ENCODE measurements at places on chromosomes 2 and 18.

DNA sequence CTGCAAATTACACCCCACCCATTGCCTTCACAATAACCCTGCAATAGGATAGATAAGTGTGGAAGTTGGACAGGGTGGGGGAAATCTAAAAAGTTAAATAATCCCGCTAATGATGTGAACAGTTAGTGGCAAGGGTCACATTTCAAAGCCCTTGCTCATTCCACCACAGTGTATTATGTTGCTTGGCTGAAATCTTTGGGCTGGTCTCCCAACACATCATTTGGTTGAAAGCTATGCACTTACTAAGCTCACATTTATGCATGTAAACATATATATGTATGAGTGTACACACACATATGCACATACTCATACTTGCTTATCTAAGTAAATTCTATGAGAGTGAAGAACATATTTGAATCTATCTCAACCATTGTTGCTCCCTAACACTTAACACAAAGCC lies 197.8 kb downstream of the RDH14 start:
- DNase-seq = no peak

- no peak for DNase-seq
These were observed at the start of gene RFTN2 for GRCh38 chr2:197675246-197675645. Gene RFTN2, minus strand, starts transcription at chr2:197675587. Its CDS starts 129 bp downstream, at chr2:197675458.

DNA sequence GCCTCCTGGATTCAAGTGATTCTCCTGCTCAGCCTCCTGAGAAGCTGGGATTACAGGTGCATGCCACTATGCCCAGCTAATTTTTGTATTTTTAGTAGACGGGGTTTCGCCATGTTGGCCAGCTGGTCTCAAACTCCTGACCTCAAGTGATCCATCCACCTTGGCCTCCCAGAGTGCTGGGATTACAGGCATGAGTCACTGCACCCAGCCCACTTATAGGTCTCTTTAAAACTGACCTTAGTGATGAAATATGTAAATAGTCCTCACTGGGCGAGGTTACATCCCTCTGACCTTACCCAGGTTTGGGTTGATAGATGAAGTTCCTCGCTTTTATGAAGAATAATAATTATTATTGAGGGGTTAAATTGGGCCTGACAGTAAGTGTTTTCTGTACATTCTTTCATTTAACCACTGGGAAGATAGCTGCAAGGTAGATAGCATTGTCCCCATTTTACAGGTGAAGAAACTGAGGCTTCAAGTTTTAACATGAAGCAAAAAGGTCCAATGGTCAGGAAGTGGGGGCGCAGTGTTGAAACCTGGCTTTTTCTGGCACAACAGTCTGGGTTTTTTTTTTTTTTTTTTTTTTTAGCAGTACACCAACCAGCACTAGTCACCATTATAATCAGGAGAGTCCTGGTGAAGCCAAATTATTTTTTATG lies 174.8 kb upstream of the EPAS1 start:
- DNase-seq = no peak

DNA sequence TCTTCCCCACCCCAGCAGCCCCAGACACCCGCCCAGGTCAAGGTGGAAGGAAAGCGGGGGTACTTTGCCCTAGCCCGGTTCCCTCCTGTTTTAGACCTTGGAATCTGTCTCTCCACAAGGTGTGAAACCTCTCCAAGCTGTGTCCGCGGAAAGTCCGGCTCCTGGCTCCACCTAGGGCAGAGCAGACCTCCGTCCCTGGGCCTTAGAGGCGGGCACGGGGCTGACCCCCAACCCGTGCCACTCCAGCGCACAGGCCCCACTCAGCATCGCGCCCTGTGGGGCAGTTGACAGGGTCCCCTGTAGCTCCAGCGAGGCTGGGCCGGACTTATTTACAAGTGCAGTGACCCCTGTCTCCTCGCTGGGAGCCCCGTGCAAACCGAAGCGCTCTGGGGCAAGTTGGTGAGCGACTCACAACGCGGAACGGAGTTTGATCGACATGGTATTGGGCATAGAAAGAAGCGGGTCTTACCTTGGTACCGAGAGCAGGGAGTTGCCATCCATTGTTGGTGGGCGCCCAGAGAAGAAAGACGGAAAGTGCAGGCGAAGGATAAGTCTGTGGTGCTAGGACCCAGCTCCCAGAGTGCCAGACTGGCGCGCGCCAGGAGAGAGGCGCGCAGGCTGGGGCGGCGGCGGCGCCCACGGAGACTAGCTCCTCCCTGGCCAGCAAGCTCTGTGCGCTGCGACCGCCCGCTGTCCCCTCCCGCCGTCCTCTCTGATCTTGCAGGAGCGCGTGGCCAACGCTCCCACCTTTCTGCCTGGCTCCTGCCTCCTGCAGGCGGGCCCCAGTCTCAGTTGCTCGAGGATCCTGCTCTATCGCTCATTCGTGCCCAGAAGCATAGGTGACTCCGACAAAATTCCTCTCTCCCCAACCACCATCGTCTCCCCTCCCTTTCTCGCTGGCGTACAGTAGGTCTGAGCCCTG lies at the start of gene SPHKAP:
Gene SPHKAP (minus strand): TSS at position 590 of the 922 bp plus-strand sequence. CDS start 89 bp downstream, at position 501.
- DNase-seq = no peak

GRCh38 chr2:151007365-151007764 lies 254.3 kb downstream of the RBM43 start:
- no peak for DNase-seq

GRCh38 chr2:212961255-212961654 lies 190.2 kb downstream of the IKZF2 start:
- DNase-seq = no peak

DNA sequence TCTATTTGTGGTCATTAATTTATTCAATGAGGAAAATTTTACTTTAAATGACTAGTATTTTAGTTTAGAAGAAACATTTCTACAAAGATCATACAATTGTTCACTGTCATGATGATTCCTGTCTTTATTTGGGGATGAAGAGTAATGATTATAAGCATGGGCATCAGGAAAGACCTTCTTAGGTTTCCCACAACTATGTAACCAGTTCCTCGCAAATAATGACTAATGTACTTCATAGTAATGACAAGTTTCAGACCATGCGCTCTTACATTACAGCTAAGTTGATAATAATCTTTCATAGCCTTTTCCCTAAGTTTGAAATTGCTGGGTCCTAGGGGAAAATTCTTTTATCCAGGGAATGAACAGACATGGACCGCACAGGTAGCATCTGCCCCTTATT lies 90.5 kb downstream of the MYO5B start:
- no peak for DNase-seq

DNA sequence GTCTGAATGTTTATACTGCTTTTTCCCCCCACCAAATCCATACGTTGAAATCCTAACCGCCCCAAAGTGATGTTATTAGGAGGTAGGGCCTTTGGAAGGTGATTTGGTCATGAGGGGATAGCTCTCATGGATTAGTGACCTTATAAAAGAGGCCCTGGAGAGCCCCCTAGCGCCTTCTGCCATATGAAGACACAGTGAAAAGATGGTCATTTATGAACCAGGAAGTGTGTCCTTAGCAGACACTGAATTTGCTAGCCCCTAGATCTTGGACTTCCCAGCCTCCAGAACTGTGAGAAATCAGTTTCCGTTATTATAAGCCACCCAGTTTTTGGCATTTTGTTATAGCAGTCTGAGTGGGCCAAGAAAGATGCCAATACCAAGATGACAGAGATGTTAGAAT lies 7.2 kb upstream of the TSN start:
- no peak for DNase-seq

- DNase-seq = no peak
These were observed 69.2 kb upstream of the EDAR start for GRCh38 chr2:109058191-109058632.

- DNase-seq = no peak
These were observed 2.4 kb downstream of the PRELID3A start for GRCh38 chr18:12410081-12410481.

GRCh38 chr2:197135806-197136205 lies 174.8 kb downstream of the ANKRD44 start:
- no peak for DNase-seq

- DNase-seq = no peak
These were observed 88.5 kb downstream of the MEIS1 start for GRCh38 chr2:66523377-66523969.

DNA sequence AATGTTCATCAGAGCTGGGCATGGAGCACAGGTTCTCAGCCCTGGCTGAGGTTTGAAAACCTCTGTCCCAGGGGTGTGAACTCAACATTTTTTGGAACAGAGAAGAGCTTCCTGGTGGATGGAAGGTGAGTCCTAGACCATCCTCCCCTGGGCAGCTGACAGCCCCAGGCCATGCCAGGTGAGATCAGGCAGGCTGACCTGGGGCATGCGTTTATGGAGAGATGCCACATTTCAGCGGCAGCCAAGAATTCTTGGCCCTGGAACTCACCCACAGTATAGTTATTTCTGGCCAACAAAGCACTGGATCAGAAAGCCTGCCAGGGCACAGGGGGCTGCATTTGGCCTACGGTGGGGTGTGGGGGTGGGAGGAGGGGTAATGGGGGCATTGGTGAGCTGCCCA lies 83.8 kb downstream of the EDAR start:
- no peak for DNase-seq

GRCh38 chr18:23380817-23381216 lies 72.3 kb upstream of the RIOK3 start:
- no peak for DNase-seq

- no peak for DNase-seq
These were observed 11.1 kb downstream of the NR4A2 start for GRCh38 chr2:156321243-156321904.

DNA sequence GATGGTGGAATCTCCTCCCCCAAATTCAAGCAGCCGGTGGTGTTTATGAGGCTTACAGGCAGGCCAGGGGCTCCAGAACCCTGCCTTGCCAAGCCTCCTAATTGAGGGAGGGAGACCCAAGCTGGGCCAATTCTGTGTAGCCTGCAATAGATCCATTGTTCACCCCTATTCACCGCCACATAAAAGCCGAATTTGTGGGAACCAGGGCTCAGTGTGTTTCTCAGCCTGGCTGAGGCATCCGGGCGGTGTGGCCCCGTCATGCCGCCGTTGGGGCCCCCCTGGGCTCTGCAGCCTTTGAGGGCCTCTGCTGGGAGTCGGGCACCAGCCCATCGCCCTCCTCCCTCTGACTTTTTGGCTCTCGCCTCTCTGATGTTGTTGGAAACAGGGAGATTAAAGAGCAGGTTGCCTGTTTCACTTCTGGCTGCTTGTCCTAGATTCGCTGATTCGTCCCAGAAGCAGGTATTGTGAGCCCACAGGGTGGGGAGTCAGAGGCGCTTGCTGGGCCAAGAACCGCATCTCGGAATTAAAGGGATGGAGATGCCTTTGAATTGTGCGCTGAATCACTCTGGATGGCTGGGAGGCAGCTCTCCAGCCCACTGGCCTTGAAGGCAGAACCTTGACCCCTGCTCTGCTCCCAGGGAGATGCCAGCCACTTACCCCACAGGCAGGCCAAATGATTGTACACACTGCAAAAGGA lies 14.7 kb upstream of the OTOS start:
- DNase-seq = no peak

DNA sequence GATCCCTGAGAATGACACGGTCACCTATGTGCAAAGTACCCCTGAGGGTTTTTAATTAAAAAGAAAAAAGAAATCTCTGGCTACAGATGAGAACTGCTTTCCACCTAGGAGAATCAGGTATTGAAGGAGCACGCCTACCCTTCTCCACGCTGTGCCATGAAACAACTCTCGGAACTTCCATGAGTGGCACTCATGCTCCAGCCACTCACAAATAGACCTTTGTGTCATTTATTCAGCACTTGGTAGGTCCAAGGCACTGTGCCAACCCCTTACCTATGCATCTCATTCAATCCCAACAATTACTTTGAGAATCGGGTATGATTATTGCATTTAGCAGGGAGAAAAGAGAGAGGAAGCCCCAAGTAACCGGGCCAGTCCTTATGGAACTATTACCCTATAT lies 44.9 kb upstream of the TTC39C start:
- no peak for DNase-seq

DNA sequence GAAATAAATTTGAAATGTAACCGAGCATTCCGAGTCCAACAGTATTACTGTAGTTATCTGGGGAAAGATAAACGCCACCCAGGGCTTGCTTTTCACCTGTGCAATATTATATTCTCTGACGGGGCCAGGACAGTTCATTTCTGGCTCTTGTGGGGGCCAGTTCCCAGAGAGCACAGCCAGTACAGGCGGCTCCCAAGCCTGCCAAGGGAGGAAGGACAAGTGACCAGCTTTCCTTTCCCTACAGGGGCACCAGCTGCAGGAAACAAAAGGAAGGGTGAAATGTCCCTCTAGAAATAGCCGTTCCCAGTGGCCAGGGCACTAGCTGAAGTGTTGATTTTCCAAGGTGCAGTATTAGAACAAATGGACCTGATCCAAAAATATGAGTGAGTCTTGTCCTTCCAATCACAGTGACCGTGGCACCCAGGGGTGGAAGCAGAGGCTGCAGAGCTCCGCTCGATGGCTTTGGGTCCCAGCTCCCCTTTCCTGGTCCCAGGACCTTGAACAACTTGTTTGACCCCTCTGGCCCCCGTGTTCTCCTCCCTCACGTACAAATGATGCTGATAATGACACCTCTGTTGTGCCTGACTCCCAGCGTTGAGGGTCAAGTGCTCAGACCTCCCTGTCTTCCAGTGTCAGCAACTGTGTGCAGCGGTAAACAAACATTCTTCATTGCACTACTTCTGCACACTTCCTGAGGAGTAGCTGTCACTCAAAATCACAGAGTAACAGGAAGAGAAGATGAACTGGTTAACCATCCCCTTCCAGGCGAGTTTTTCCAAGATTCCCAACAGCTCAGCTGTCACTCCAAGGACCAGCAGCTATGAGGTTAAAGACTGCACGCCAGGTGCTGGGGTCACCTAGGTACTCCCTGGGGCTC lies 40.9 kb downstream of the GYPC start:
- no peak for DNase-seq

DNA sequence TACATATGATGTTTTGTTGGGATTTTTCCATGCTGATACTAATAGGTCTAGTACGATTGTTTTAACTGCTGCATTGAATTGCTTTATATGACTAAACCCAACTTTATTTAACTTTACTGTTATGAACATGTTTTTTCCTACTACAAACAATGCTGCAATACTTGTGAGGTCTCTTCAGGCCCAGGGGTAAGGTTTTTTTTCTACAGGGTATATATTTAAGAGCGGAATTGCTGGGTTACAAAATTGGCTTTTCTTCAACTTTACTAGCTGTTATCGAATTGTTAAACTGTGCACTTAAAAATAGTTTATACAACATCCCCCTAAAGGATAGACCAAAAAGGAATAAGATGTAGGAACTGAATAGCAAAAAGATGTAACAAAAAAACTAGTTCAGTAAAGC lies 78.5 kb upstream of the TMEM178A start:
- no peak for DNase-seq

- peak; percentile 91 for DNase-seq
These were observed 36.3 kb downstream of the YWHAQ start for GRCh38 chr2:9594366-9595054.

GRCh38 chr2:239267288-239267951 lies 133.4 kb downstream of the HDAC4 start:
- DNase-seq = no peak

GRCh38 chr2:240572141-240573031 lies 4.1 kb downstream of the RNPEPL1 start:
- no peak for DNase-seq

Measured in kidney glomerular epithelial cell (primary cell).